ENCODE measurements at places on chromosomes 13 and 19.

GRCh38 chr19:47023448-47023794 is 3.8 kb downstream of the NPAS1 start:
- DNase-seq = no peak

- DNase-seq = no peak
These were observed 611.4 kb downstream of the DACH1 start for GRCh38 chr13:71255633-71256032.

DNA sequence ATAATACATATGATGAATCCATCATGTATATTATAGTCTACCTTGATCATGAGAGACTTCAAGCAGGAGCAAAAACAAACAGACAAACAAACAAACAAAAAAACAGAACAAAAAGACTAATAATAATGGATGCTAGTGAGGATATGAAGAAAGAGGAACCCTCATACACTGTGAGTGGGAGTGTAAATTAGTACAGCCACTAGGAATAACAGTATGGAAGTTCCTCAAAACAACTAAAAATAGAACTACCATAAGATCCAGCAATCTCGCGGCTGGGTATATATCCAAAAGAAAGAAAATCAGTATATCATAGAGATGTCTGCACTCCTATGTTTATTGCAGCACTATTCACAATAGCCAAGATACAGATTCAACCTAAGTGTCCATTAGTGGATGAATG is 7.0 kb upstream of the DLEU7 start:
- DNase-seq = no peak

DNA sequence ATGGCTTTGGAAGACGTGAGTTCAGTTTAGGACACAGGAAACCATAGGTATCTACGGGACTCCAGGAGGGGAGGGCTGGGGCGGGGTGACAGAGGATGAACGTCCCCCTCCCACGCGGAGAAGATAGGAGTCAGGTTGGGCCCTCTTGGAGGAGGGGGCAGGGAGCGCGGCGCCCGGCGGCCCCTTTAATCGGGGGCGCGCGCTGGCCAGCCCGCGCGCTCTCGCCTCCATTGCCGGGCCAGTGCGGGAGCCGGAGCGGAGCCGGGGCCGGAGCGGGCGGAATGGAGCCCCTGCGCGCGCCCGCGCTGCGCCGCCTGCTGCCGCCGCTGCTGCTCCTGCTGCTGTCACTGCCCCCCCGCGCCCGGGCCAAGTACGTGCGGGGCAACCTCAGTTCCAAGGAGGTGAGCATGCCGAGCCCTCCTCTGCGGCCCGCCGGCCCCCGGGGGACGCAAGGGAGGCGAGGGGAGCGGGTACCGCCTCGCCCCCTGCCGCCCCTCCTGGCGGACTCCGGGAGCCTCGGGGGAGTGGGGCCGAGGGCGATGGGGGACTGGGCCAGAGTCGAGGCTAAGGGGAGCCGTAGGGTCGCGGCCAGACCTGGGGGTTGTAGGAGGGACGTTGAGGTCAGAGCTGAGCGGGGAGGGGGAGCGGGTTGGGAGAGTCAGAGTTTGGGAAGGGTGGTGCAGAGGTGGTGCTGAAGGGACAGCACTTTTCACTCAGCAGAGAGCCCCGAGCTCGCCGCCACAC is at the start of gene TMEM145:
Gene TMEM145 (plus strand): TSS at position 214 of the 744 bp plus-strand sequence. CDS start 68 bp downstream, at position 282.
- DNase-seq = no peak

GRCh38 chr19:1435378-1435989 is 2.7 kb upstream of the RPS15 start:
- no peak for DNase-seq

GRCh38 chr13:74977498-74977897 is 504.5 kb downstream of the TBC1D4 start:
- no peak for DNase-seq

DNA sequence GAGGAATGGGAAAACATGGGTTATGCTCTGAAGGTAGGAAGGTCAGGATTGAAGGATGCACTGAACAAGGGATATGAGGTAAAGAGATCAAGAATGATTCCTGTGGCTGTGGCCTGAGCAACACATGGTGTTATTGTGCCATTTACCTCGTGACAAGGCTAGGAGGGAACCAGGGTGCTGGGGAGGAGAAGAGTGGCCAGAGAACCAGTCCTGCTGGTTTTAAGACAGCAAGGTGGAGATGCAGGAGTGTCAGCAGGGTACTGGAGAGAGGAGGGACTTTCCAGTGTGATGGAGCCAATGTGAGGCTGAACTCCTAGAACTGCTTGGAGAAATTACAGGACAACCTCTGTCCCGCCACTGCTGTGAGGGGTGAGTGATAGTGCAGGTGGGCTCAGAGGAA is 282.4 kb downstream of the MYO16 start:
- DNase-seq = no peak

- DNase-seq = no peak
These were observed 2.0 kb downstream of the COLGALT1 start for GRCh38 chr19:17557466-17557865.

DNA sequence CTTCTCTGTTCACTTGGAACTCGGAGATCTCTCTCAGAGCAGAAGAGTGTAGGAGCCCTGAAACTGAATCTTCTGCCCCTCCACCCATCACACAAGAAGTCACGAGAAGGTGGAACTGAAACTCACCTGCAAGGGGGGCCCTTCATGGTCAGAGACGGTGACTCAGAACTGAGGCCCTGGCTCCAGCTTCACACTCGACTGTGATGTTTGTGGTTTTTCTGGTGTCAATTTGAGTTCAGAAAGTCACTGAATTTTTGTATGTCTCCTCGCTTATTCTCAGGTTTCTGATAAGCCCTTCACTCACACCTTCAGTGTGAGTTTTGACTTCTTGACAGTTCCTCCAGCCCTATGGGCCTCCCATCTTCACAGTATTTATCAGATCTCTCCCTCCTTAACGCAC is 23.1 kb downstream of the SIGLEC5 start:
- DNase-seq = no peak

GRCh38 chr19:17135001-17135853 is 59.6 kb downstream of the MYO9B start:
- no peak for DNase-seq

GRCh38 chr19:29273000-29273640 is 60.2 kb upstream of the UQCRFS1 start:
- DNase-seq = no peak

DNA sequence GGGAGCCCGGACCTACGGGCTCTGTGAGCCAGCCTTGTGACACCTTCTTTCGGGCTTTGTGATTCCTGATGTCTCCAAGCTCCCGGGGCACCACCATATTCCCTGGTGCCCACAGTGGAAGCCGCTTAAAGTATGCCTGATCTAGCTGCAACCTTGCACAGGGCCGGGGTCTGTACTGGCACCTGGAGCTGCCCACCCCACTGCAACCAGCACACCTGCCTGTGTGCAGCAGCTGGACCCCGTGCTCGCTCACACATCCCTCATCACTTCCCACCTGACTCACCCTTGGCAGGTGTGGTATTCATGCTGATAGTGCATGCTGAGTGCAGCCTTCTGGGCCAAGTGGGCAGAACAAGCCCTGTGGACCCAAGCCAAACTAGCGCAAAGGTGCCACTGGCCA is 1981.1 kb upstream of the PCDH20 start:
- DNase-seq = no peak

DNA sequence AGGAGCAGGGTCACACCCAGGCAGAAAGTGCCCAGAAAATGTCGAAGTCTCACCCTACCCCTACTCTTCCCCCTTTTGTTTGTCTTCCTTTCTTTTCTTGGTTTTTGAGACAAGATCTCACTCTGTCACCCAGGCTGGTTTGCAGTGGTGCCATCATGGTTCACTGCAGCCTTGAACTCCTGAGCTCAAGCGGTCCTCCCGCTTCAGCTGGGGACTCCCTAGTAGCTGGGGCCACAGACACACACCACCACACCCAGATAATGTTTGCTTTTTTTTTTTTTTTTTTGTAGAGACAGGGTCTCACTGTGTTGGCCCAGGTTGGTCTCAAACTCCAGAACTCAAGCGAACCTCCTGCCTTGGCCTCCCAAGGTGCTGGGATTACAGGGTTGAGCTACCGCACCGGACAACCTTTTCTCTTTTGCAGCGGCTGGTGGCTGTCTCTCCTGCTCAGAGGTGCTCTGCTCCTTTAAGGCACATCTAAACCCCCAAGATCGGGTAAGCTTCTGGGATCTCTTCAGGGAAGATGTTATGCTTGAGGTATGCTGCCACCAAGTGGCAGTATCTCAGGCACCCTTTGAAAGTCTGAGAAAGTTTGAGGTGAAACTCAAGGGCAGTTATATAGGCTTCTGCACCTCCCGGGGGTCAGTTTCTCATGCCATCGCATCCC is 22.4 kb upstream of the EBI3 start:
- no peak for DNase-seq

DNA sequence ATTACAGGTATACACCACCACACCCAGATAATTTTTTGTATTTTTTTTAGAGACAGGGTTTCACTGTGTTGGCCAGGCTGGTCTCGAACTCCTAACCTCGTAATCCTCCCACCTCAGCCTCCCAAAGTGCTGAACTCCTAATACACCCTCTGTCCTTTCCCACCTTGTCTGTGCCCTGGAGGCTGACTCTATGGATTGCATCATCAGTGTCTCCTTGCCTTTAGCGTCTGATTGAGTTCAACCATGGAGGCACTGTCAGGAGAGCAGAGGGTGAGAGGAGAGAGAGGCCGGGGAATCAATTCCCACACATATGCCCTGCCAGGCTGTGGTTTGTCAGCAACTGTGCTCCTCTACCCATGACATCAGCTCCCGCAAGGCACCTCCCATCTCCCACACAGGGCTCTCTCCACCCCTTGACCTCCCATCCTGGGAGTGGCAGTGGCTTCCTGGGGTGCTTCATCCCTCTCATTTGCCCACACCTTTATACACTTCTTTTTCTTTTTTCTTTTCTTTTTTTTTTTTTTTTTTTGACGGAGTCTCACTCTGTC is 12.6 kb upstream of the LILRB4 start:
- no peak for DNase-seq

- no peak for DNase-seq
These were observed 954 bp upstream of the STK24 start for GRCh38 chr13:98577836-98578285.

DNA sequence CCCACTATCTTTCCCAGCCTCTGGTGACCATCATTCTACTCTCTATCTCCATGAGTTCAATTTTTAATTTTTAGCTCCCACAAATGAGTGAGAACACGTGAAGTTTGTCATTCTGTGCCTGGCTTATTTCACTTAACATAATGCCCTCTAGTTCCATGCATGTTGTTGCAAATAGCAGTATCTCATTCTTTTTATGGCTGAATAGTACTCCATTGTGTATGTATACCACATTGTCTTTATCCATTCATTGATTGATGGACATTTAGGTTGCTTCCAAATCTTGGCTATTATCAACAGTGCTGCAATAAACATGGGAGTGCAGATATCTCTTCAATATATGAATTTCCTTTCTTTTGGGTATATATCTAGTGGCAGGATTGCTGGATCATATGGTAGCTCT is 22.9 kb upstream of the ZFP82 start:
- DNase-seq = no peak

DNA sequence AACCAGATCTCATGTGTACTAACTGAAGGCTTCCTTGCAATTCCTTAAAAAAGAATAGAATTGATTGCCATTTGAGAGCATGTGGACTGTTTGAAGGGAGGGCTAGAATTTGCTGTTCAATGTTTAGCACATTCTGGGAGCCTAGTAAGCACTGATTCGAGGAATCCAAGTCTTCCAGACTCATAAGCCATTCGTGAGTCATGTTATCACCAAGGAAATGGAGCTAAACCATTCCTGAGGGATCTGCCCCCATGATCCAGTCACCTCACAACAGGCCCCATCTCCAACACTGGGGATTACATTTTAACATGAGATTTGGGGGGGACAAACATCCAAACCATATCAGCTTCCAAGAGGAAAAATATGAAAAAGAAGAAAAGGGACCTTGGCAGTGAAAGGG is 276.4 kb downstream of the KCNRG start:
- no peak for DNase-seq

DNA sequence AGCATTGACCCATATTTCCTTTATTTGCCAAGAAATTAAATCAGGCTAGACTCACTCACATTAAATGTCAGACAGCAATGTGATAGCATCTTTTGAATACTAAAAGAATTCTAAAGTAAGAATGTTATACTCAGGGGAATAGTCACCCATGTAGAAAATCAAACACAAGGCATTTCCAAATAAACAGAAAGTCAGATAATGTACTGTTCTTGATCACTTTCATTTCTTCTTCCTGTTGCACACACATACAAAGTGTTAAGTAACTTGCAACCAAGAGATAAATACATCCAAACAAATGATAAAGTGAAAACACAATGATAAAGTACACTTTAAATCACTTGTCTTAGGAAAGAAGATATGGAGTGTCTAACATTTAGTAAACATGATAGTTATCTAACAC is 1366.6 kb upstream of the MIR17HG start:
- no peak for DNase-seq

DNA sequence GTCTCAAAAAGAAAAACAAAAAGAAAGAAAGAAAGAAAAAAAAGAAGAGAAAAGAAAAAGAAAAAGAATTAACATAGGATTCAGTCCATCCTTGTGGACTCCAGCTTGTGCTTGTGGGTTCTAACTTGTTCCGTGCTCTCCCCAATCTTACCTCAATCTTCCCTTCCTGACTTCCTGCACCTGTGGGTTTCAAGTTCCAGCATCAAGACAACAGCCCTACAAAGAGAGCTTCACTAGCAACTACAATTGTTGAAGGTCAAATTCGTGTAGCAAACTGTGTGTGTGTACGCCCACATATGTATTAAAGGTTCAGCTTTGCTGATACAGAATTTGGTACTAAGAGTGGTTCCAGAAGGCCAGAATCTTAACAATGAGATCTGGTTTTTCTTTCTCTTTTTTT is 25.3 kb downstream of the FXYD5 start:
- no peak for DNase-seq
